Stimulated activated CD8-positive, alpha-beta memory T cell treated with anti-CD3 and anti-CD28 coated beads, Interleukin-7, amount 100 ng/mL, for 24 hours (primary cell): ENCODE measurements at places on chromosomes 12 and 14.

DNA sequence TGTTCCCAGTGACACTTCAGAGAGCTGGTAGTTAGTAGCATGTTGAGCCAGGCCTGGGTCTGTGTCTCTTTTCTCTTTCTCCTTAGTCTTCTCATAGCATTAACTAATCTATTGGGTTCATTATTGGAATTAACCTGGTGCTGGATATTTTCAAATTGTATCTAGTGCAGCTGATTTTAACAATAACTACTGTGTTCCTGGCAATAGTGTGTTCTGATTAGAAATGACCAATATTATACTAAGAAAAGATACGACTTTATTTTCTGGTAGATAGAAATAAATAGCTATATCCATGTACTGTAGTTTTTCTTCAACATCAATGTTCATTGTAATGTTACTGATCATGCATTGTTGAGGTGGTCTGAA lies 3.0 kb downstream of the FOS start:
- DNase-seq, result no peak

GRCh38 chr12:80979816-80980215 lies 42.1 kb upstream of the LIN7A start:
- no peak for DNase-seq

DNA sequence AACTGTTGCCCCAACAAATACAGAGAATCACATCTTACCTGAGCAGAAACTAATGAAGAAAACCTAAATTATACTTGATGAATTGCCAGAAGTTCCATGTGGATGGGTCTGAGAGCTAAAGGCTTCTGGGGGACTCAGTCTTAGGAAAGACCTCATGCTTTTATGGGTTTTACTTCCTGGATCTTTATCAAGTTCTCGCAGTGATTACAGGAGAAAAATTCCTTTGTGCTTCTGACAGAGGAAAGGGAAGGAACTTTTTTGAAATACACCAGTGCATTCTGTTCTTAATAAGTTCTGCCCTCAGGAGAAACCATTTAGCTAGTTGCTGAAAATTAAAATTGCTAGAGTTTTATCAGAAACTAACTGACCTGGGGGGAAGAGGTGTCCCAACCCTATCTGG lies 203.9 kb upstream of the KITLG start:
- no peak for DNase-seq

GRCh38 chr14:23939607-23940326 lies 13.8 kb upstream of the DHRS4 start:
- no peak for DNase-seq

- DNase-seq, result no peak
These were observed 787 bp downstream of the KCNH3 start for GRCh38 chr12:49539406-49540228.

DNA sequence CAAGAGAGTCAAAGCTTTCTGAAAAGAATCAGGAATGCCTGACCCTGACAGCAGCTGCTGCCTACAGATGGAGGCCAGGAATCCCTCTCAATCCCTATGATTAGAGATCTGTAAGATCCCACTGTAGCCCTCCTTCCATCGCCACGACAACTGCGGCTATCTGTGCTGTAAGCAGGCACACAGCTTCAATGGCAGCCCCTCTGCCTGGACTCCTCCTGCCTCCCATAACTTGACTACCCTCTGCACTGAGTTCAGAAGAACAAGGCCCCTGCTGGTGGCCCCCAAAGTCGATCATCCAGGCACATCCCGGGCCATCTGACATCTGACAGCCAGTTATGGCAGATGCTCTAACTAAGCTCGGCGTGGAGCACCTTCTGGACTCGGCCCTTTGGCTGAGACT lies 2.9 kb downstream of the CLMN start:
- no peak for DNase-seq

DNA sequence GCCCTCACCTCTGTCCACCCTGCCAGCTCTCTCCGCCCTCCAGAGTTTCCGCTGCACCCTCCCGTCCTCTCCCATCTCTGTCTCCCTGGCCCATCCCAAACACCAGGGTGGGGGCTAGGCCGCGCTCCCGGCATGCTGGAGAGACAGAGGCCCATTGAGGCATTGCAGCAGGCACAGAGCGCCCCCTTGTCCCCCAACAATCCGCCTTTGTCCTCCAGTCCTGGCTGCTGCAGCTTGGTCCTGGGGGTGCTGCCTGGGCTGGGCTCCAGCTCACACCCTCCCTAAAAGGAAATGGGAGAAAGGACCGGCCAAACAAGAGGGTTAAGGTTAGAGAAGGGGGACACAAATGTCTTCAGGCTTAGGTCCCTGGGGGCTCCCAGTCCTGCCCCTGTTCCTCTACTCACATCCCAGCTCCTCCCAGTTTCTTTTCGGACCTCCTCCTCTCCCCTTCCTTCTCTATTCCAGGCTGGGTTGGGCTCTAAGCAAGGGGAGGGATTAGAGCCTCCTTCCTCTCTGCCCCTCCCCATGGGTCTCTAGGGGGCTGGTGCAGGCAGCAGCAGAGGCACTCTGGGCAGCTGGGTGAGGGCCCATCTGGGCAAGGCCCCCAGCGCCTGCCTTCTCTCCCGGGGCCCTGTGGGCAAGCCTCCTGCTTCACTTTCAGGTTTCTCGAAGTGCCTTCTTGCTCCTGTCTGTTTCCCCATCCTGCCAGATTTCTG lies at the start of gene CMTM5:
Gene CMTM5, plus strand, starts transcription at position 565 of the 716 bp plus-strand sequence. CDS start 206 bp downstream, outside the sequence.
- DNase-seq, result no peak

DNA sequence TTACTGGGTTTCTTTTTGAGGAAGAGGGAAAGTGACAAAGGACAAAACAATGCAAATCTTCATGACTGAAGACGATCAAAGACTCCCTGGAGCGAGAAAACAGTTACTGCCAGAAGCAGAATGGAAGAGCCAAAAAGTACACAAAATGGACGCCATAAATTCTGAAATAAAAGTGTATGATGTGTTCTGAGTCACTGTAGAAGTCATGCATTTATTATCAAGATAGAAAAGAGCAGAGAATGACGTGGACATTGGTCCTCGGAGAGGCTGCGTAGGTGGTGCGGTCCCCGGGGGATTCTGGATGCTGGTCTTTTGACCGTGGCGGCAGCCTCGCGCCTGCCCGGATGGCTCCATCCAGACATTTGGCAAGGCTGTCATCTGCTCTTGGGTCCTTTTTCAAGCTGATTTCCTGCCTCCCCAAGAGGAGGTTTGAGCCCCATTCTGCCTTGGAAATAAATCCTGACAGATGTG lies 52.8 kb downstream of the C14orf132 start:
- DNase-seq, result no peak

GRCh38 chr14:61452452-61452851 lies 131.1 kb downstream of the PRKCH start:
- no peak for DNase-seq

DNA sequence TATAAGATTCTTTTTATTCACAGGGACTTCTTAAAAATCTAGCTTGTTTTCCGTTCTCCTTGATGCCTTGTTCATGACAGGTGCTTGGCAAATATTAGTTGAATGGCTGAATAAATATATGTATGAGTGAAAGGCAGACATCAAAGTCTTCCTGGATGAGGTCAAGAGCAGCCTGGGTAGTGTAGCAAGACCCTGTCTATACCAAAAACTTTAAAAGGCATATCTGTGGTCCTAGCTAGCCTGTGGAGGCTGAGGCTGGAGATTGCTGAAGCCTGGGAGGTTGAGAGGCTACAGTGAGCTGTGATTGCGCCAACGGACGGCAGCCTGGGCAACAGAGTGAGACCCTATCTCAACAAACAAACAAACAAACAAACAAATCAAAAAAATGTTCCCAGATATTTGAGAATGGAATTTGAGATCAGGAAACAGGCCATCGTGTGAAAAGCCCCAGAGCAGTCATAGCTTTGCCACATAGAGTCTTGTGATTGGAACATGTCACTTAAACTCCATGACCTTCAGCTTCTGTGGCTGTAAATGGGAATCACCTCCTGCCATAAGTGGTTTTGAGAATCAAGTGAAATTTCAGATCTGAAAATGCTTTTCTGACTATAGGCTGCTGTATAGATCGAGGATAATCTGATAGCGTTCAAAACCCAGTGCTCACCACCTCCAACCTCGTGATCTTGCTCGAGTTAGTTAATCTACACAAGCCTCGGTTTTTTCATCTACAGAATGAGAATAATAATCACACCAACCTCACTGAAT lies 64.3 kb downstream of the ZFP36L1 start:
- no peak for DNase-seq

DNA sequence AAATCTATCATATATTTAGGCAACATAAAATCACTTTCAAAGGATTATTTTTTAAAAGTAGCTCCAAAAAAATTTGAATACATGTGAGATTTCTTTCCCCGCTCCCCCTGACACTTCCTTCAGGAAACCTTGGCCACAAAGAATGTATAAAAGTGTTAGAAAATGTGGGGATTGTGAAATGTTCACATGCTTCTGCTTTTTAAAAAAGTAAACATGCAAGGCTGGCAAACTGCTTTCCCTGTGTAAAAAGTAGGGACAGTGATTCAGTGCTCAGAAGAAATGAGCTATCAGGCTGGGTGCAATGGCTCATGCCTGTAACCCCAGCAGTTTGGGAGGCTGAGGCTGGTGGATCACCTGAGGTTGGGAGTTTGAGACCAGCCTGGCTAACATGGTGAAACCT lies 26.6 kb downstream of the MBIP start:
- DNase-seq, result no peak

GRCh38 chr14:45261209-45261608 lies 8.2 kb upstream of the MIS18BP1 start:
- DNase-seq, result no peak

DNA sequence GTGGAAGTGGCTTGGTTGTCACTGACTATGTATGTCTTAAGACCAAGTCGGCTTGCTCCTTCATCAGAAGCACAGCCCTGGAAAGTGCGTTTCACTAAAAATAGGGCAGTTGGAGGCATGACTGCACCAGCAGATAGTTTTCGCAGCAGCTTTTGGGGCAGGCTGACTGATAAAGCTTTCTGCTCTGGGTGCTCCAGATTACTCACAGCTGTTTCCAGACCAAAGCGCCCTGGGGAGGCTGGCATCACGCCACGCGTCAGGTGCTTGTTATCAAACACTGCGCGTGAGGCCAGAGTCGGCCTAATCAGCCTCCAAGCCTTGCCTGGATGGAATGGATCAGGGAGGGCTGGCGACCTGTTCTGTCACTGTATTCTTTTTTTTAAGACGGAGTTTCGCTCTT lies 13.3 kb upstream of the LRRC10 start:
- DNase-seq, result no peak

- DNase-seq, result no peak
These were observed 51.5 kb downstream of the SLC38A4 start for GRCh38 chr12:46774322-46774633.

GRCh38 chr12:42585841-42586216 lies 3.7 kb downstream of the PRICKLE1 start:
- DNase-seq, result no peak

GRCh38 chr12:10279937-10280336 lies 27.7 kb upstream of the KLRD1 start:
- no peak for DNase-seq
